ENCODE measurements at places on chromosomes 12 and 14.

- DNase-seq = no peak
Observed at GRCh38 chr12:3205742-3206519, 128.8 kb downstream of the TSPAN9 start.

DNA sequence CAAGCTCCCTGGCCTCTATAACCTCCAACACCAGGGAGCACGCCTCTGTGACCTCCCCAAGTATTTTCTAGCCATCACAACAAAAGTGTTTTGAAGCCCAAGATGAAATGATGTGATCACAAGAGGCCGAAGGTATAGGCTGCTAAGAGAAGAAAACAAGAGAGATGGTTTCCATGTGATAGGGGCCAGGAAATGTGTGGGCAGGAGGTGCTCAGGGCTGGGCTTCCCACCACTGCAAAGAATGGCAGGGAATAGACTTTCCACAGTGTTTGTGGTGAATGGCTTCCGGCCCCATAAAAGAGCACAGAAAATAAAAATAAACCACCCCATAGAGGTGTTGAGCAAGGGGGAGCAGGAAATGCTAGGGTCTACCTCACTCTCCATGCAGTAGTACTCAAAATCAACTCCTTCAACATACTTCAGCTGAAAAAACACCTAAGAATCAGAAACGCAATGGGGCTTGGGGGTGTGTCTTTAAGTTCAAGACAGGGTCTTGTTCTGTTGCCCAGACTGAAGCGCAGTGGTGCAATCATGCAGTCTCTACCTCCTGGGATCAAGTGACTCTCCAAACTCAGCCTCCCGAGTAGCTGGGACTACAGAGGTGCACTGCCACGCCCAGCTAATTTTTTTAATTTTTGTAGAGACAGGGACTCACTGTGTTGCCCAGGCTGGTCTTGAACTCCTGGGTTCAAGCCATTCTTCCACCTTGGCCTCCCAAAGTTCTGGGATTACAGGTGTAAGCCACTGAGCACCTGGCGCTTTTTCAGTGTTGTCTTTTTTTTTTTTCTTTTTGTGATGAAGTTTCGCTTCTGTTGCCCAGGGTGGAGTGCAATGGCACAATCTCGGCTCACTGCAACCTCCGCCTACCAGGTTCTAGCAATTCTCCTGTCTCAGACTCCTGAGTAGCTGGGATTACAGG lies 27.1 kb downstream of the DAD1 start:
- DNase-seq = no peak

- DNase-seq = no peak
Observed at GRCh38 chr14:72523424-72524294, 370.2 kb downstream of the DPF3 start.

DNA sequence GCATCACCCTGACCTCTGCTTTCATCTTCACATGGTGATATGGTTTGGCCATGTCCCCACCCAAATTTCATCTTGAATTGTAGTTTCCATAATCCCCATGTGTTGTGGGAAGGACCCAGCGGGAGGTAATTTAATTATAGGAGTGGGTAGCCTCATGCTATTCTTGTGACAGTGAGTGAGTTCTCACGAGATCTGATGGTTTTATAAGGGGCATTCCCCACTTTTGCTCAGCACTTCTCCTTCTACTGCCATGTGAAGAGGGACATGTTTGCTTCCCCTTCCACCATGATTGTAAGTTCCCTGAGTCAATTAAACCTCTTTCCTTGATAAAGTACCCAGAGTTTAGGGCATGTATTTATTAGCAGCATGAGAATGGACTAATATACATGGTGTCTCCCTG lies 38.2 kb downstream of the TMBIM6 start:
- no peak for DNase-seq

GRCh38 chr14:91320266-91320665 lies 75.8 kb upstream of the GPR68 start:
- no peak for DNase-seq

- no peak for DNase-seq
Observed at GRCh38 chr14:93676416-93676958, 111.8 kb downstream of the PRIMA1 start.

Data from NCI-H526 treated with DMSO at 0.1 percent for 48 hours (cell line).